ENCODE measurements at places on chromosomes 3 and 15. TPM values are rescaled to one million over a fixed set of nuclear protein-coding genes. Genes with fewer than 3 reads are reported as not detected.

MFGE8 gene
- total RNA-seq = 211 TPM

SMCO1 gene
- not detected for total RNA-seq

DNA sequence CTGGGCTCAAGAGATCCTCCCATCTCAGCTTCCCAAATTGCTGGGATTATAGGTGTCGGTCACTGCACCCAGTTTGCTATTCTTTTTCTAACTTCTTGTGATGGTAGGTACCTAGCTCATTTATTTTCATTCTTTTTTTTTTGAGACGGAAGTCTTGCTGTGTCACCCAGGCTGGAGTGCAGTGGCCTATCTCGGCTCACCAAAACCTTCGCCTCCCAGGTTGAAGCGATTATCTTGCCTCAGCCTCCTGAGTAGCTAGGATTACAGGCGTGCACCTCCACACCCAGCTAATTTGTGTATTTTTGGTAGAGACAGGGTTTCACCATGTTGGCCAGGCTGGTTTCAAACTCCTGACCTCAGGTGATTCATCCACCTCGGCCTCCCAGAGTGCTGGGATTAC, 30.1 kb upstream of the RAD51 start:
- DNase-seq = no peak
- no peak overlapping the region for H3K27ac ChIP-seq
- no peaks in the 10 kb centered on the region for H3K36me3 ChIP-seq

DNA sequence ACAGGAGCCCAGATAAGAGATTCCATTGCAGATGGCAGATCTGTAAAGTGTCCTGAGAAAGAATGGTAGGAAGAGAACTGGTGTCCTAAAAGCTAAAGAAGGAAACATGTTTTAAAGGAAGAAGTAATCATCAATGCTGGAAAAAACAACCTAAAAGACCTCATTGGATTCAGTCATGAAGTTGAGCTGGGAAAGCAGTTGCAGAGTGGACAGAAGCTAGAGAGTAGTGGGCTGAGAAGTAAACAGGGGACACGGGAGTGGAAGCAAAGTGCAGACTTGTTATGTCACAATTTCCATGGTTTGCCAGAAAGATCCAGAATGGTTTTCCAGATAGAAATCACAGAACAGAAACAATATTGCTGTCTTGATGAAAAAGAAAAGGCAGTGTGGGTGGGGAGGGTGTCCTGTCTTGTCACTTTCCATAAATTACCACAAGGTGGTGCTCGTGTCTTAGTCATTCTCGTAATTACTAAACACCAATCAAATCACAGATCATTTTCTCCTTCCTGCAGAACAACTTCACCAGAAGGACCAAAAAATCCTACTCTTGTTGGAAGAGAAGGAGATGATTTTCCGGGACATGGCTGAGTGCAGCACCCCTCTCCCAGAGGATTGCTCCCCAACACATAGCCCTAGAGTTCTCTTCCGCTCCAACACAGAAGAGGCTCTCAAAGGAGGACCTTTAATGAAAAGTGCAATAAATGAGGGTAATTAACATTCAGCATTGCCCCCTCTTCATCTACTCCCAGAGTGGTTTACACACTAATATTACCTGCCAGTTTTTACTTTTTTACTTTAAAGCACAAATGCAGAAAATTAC, 64.5 kb downstream of the KLHL25 start:
- H3K4me1 ChIP-seq = peaks cover 24% of the 10 kb centered on the region
- H3K27me3 ChIP-seq = no peaks in the 10 kb centered on the region
- H3K27ac ChIP-seq = no peak overlapping the region
- H3K4me3 ChIP-seq = no peak overlapping the region
- no peak for DNase-seq
- peaks cover 87% of the 10 kb centered on the region for H3K36me3 ChIP-seq

GRCh38 chr3:23691357-23691895, 114.3 kb upstream of the UBE2E1 start:
- no peak overlapping the region for H3K4me3 ChIP-seq
- DNase-seq = no peak
- H3K27me3 ChIP-seq = no peaks in the 10 kb centered on the region
- no peak overlapping the region for H3K27ac ChIP-seq
- peaks cover 6% of the 10 kb centered on the region for H3K4me1 ChIP-seq

- H3K27ac ChIP-seq = no peak overlapping the region
- no peak for DNase-seq
- H3K27me3 ChIP-seq = no peaks in the 10 kb centered on the region
- H3K4me1 ChIP-seq = peaks cover 6% of the 10 kb centered on the region
Measured at GRCh38 chr15:25712961-25713355, 150.2 kb downstream of the ATP10A start.

DNA sequence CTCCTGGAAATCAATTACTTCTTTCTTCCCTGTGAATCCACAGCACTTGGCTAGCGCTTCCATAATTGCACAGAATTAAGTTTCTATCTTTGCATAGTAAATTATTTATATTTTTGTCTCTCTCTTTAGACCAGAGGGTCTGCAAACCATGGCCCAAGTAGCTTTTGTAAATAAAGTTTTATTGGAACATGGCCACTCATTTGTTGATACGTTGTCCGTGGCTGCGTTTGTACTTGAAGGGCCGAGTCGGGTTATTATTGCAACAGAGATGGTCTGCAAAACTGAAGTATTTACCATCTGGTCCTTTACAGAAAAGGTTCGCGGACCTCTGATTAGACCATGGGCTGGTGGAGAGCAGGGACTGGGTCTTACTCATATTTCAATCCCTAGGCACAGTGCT, 102.5 kb downstream of the RPLP1 start:
- H3K36me3 ChIP-seq = no peaks in the 10 kb centered on the region
- DNase-seq = no peak
- peaks cover 4% of the 10 kb centered on the region for H3K27me3 ChIP-seq
- H3K4me1 ChIP-seq = no peaks in the 10 kb centered on the region
- H3K27ac ChIP-seq = no peak overlapping the region

- no peak for DNase-seq
- H3K27me3 ChIP-seq = no peaks in the 10 kb centered on the region
- no peaks in the 10 kb centered on the region for H3K4me1 ChIP-seq
- no peak overlapping the region for H3K27ac ChIP-seq
Measured at GRCh38 chr3:30078736-30079135, 527.7 kb upstream of the TGFBR2 start.

DNA sequence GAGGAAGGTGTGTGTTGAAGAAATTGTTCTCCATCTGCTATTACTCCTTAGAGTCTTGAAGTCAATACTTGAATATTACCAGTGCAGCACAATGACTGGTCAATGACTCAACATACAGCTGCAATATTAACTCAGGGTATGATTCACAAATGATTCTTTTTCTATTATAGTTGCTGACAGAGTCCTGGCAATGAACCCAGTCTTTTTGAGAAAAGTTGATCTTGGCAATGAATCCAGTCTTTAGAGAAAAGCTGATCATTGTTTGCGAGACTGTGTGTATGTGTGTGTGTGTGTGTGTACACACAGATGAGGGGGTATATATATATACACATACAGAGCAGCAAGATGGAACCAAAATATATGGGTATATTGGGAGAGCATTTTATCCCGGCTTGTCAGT, 315.1 kb downstream of the ZNF385D start:
- no peak for DNase-seq
- H3K27me3 ChIP-seq = no peaks in the 10 kb centered on the region
- no peak overlapping the region for H3K27ac ChIP-seq
- no peaks in the 10 kb centered on the region for H3K36me3 ChIP-seq

DNA sequence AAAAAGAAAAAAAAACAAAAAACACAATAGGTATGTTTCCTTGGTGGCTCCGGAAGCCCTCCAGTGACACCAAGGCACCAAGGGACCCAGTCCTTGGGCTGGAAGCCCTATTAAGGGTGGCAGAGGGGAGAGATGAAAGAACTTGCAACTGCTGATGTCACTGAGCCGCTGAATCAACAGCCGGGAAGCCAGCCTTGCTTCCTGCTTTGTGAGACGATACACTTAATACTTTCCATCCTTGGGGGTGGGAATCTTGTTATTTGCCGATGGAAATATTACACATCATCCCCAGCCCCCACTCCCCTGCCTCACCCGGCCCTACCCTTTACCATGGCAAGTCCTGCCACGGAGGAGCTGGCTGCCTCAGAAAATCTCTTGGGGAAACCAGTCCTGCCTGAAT, 5.6 kb upstream of the ISLR2 start:
- no peak overlapping the region for H3K27ac ChIP-seq
- no peak for DNase-seq
- H3K27me3 ChIP-seq = peaks cover 74% of the 10 kb centered on the region
- H3K4me1 ChIP-seq = peaks cover 24% of the 10 kb centered on the region
- no peaks in the 10 kb centered on the region for H3K36me3 ChIP-seq

Measured in suprapubic skin (tissue), 4 donors.